Activated CD4-positive, alpha-beta T cell treated with anti-CD3 and anti-CD28 coated beads, Interleukin-2, amount 50 U/mL, for 1 hour (primary cell): ENCODE measurements at places on chromosomes 1 and 21.

- peak; percentile 10 for DNase-seq
Observed at GRCh38 chr1:240691909-240692705, 80.2 kb upstream of the GREM2 start.

- DNase-seq = no peak
Observed at GRCh38 chr1:55305735-55306134, 90.6 kb upstream of the USP24 start.

- no peak for DNase-seq
Observed at GRCh38 chr1:94542088-94542870, 720 bp upstream of the F3 start.

DNA sequence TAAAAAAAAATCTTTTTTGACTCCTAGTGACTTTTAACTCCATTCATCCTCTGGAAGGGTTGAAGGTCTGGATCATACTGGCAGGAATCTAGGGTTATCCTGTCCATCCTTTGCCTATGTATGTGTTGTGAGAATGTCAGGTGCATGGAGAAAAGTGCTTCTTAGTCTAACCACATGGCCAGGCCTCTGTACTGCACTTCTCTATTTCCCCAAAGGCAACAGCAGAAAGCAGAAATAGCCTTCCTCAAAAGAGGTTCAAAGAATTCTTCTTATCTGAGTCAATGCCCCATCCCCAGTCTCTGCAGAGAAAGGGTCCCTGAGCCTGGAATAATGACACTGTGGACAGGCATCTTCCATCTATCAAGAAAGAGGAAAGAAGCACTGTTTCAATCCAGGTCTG lies 85.7 kb upstream of the CD34 start:
- DNase-seq = no peak

GRCh38 chr1:18693256-18694098 lies 62.8 kb downstream of the PAX7 start:
- no peak for DNase-seq

DNA sequence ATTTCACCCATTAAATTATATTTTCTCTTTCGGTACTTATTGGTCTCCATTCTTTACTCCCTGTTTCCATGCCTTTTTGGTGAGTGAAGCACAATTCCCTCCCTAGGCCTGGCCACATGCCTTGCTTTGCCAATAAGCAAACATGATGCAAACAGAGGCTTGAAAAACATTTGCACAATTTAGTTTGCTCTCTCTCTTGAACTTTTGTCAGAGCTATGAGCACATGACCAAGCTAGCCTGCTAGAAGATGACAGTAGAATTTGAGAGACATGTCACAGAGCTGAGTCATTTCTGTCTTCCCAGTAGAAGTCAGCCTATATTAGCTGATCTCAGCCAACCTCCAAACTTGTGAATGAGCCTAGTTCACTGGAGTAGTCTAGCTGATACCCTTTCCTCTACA lies 24.6 kb downstream of the ANGPTL3 start:
- DNase-seq = no peak

- peak; percentile 32 for DNase-seq
Observed at GRCh38 chr1:9413071-9413876, 120.6 kb downstream of the SPSB1 start.

DNA sequence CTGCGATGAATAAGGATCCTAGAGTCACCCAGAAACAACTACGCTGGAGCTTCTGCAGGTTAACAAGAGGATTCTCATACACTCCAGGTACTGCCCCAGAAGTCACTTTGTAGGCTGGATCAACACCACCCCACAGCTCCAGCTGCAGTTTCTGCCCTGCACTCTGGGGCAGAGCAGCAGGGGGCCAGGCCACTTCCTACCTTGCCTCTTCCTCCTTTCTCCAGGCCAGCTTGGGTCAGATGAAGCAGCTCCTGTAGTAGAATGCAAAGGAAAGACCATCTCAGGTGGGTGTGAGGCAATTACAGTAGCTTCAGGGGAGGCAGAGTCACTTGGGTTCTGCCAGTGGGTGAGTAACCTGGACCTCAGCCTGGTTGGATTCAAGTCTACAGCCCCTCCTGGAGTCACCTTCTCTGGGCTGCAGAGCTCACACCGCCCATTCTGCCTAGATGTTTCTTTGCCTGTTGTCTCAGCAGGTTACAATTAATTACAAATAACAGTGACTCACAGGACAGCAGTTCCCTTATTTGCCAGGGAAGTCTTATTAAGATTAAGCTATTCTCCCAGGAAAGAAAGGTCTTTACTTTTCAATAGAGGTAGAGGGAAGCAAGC lies 24.4 kb upstream of the BCAR3 start:
- no peak for DNase-seq
